ENCODE measurements at places on chromosomes 6 and 20.

DNA sequence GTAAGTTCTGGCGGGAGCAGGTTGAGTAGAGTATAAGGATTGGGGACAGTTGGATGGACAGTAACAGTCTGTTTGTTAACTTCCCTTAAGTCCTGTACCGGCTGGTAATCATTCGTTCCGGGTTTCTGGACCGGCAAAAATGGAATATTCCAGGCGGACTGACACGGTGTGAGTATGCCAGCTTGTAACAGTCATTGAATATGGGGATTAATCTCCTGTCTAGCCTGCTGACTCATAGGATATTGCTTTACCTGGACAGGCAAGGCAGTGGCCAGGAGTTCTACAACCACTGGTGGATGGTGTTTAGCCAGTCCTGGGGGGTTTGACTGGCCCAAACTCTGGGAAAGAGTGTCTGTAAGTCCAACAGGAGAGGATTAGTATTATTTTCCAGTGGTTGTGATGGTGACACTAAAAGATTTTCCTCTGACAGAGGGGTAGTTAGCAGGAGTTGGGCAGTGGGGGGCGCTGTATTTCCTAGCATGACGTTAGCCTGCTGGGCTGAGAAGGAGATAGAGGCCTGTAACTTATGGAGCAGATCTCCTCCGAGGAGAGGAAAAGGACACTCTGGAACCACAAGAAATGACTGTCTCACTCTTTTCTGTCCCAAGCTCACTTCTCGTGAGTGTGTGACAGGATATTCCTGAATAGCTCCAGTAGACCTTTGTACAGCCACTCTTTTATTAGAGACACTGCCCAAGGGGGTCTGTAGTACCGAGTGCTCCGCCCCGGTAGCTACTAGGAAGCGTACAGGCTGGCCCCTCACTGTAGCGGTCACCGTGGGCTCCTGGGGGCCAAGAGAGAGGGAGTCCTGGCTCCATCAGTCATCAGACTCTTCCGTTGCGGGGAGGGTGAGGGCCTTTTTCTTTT, 152.2 kb downstream of the TRIM27 start:
- DNase-seq = no peak

- peak; percentile 11 for DNase-seq
Measured at GRCh38 chr20:21510414-21511384, 3.2 kb downstream of the NKX2-2 start.

GRCh38 chr20:37935435-37935834, 32.5 kb downstream of the VSTM2L start:
- no peak for DNase-seq

- no peak for DNase-seq
Measured at GRCh38 chr20:44707018-44707579, 8.1 kb upstream of the CCN5 start.

- DNase-seq = no peak
Measured at GRCh38 chr6:63549076-63549475, 23.2 kb upstream of the LOC128125822 start.

DNA sequence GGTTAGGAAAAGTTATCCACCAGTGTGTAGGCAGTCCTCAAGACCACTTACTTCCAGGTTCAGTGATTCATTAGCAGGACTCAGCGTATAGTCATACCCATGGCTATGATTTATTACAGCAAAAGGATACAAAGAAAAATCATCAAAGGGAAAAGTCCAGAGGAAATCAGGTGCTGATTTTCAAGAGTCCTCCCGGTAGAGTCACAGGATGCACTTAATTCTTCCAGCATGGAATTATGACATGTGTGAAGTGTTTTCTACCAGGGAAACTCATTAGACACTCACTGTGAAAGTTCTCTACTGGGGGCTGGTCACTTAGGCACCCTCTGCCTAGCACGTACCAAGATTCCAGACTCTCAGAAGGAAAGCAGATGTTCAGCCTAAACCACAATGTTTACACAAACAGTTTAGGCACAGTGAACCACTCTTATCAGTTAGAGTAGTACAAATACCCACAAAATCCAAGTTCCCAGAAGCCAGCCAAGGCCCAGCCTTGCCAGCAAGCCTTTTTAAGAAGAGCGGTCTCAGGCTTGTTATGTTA, 10.2 kb downstream of the WFDC3 start:
- no peak for DNase-seq

DNA sequence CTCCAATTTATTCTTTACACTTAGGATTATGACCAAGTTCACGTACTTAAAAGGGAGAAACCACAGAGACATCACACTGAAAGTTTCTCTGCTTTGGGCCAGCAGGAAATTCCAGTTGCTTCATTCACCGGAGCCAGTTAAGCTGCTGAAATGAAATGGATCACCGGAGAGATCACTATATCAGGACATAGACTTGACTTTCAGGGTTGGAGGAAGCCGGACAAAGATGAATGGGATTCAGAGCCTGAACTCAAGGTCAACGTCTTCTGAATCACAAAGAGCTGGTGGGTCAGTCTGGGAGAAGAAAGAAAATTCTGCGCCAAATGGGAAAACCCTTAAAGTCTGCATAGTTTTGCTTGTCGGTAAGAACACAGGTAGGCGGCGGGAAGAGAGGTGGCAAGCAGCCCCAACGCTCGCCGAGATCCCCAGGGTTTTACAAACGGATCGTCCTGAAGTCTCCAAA, 81.9 kb upstream of the CCDC28A start:
- DNase-seq = no peak

DNA sequence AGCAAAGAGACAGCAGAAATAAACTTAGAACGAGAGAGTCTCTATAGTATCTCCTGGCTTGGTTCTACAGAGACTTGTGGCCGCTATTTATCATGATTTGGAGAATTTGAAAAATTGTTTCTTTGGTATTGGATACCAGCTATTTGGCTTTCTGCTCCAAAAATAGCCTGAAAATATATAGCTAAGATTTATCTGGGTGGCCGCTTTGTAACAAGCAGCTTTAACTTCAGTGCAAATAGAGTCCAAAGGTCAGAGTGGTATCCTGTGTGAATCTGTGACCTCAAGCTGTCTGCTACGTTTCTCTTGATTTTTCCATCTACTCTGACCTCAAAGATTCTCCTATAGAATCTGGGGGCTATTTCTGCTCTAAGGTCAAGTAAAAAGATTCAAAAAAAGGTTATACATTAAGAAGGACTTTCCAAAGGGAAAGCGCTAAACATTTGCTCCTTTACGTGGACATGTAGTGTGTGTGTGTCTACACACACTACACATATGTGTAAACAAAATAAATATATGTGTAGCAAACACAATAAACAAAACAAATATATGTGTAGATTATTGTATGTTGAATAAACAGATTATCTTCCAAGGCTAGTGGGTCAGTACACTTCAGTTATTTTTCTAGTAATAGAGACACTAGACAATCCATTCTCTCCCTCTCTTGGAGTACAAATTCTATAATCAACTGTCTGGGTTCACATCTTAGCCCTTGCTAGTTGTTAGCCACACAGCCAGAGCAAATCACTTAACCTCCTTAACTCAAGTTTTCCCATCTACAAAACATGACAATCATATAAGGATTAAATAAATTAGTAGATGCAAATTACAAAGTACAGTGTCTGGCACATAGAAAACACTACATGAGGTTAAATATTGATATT, 40.8 kb downstream of the CHD6 start:
- DNase-seq = no peak

GRCh38 chr20:48709058-48709691, 118.6 kb downstream of the PREX1 start:
- DNase-seq = no peak

GRCh38 chr6:6003621-6004366, 2.9 kb downstream of the NRN1 start:
- DNase-seq = peak; percentile 37

- no peak for DNase-seq
Measured at GRCh38 chr6:49636713-49637349, at the start of gene RHAG. Gene RHAG (minus strand): TSS chr6:49636839. CDS start chr6:49636812, 27 bp downstream.

DNA sequence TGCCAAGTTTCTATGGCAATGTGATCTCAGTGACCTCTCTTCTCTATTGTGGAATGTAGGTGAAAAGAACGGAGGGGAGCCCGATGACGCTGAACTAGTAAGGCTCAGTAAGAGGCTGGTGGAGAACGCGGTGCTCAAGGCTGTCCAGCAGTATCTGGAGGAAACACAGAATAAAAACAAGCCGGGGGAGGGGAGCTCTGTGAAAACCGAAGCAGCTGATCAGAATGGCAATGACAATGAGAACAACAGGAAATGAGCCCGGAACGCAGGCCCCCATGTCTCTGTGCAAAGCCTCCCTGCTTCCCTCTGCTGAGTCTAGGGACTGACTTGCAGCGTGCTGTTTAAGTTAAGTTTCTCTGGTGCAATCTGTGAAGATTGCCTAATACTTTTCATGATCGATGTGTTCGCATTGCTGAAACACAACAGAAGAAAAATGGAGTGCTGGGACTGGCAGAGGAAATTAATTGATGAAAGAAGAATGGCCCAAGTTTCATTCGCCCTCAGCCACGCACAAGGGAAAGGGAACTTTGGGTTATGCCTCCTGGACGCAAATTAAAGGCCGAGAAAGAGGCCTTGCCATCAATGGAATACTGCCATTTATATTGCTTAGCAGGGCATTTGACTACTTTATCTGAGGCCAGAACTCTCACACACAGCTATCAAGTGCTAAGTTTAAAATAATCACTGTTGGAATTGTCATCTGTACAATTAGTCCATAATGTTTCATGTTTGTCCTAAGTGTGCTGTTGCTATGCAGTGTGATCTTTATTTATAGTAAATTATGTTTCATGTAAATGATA, 146.4 kb downstream of the AKAP7 start:
- DNase-seq = peak; percentile 46

GRCh38 chr6:33755070-33755869, 8.6 kb upstream of the IP6K3 start:
- no peak for DNase-seq

DNA sequence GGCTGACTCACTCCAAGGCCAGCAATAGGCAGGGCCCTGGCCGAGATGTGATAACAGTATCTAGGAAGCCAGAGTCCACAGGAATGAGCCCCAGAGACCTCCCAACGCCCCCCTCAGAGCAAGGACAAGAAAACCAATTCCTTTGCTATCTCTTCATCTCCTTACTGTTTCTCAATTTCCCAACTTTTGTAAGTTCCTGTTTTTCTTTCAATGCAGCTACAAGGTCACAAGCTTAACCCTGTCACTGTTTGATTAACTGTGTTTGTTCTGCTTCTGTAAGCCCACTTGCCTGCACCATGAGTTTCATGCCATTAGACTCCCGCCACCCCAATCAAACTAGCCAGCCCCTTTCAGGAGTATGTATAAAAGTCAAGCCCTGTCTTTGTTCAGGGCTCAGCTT, 3.5 kb downstream of the FKBP1C start:
- no peak for DNase-seq

GRCh38 chr6:28856620-28857005, 67.2 kb downstream of the TRIM27 start:
- DNase-seq = no peak

DNA sequence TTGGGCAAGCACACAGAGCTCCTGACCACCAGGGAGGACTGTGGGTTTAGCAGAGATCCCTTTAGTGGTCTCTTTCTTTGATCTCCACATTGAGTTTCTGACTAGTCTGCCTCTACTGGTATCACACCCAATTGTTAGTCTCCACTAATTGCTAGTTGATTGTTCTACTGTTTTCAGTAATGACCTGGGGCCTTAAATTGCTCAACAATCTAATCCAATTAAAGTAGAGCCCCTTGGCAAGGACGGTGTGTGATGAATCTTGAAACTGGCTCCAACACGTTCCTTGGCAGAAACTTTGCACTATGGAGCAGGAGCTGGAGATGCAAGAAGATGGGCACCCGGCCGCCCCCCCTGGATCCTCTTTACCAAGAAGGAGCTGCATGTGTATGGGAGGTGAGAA, 12.3 kb downstream of the FAM50B start:
- DNase-seq = no peak

- DNase-seq = no peak
Measured at GRCh38 chr6:19754686-19755085, 82.5 kb upstream of the ID4 start.

DNA sequence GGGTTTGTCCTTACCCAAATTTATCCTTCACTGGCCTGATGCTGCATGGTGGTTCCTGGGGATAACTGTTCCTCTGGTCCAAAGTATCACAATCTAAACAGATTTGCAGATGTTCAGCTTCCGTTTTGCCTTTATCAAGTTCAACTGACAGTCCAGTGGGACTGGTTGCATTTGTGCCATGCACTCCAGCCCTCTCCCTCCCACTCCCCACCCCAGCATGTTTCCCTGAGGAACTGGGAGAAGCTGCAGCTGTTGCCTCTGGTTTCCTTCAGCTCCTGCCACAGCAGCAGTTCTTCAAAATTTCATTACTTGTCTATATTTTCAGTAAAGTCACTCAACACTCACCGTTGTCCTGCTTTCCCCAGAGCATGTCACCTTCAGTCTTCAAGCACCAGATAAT, 39.5 kb upstream of the KIF16B start:
- no peak for DNase-seq

DNA sequence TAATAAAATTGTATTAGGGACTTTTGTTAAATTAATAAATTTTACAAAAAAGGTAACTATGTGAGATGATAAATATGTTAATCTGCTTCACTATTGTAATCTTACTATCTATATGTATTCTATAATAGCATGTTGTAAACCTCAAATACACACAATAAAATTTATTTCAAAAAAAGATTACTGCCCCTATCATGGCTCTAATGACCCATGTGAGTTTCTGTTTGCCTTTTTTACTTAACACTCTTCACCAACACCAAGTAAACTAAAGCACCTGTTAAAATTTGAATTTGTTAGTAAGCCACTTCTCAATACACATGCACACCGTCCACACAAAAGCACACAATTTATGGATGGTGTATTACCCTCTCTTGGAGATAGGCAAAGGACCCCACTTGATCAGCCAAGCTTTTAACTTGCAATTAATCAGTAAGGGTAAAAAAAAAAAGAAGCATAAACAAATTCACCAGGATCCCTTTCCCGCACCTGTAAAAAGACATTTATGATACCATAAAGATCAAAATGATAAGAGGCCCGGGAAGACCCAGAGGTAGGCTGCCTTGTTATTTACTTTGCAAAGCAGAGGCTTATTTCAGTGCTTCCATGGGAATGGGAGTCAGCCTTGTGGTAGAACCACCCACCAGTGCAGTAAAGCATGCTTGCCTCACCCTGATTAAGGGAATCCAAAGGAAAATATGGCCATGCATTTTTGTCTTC, 28.6 kb upstream of the PKHD1 start:
- DNase-seq = no peak
